Stimulated activated CD4-positive, alpha-beta T cell treated with anti-CD3 and anti-CD28 coated beads, Interleukin-1b, Interleukin-23, amount 100 ng/mL, for 4 hours (primary cell): ENCODE measurements at places on chromosomes 1 and 21.

- DNase-seq: no peak
Observed at GRCh38 chr1:32749771-32750170, 47.2 kb upstream of the SYNC start.

DNA sequence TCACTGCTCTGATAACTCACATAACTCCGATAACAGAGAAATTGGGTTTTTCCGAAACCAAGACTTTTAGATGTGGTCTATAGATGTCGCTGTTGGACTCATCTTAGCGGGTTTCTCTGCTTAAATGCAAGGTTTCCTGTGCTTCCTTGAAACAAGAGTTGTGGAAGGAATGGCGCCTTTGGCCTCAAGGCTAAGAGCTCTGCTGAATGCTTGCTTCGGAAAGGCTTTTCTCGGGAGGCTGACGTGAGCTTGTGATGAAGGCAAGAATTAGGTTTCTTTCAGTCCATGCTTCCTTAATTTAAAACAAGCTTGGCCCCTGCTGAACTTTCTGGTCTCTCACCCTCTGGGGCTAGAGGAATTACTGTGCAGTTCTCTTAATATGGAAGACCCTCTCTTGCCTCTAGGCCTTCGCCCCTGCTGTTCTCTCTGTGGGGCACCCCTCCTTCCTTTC, 113.5 kb downstream of the MAP3K21 start:
- no peak for DNase-seq

DNA sequence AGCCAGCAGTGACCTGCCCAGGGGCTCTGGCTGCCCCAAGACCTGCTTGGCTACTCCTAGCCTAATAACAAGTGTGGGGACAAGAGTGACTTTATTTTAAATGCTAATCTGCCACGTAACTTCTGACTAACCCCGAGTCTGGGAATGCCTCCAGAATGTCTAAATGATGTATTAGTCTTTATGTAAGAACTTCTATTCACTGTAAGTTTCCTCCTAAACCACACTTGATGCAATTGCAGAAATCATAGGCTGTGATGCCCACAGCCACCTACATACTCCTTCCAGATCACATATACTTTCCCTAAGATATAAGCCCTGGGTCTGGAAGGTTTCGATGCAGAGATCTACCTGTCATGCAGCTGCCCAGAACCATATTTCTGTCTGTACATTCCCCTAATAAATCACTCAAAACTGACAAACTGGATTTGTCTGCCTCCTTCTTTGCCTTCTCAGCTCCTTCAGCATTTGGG, 5.9 kb upstream of the VPS45 start:
- no peak for DNase-seq

GRCh38 chr1:101440485-101440884, 203.7 kb downstream of the S1PR1 start:
- DNase-seq: no peak

- no peak for DNase-seq
Observed at GRCh38 chr1:18434041-18434440, 46.7 kb upstream of the KLHDC7A start.

GRCh38 chr21:36079010-36079649, 9.3 kb downstream of the CBR1 start:
- DNase-seq: no peak

GRCh38 chr21:16741141-16741665, 771.6 kb upstream of the CXADR start:
- DNase-seq: no peak

- no peak for DNase-seq
Observed at GRCh38 chr1:22168412-22168973, 25.6 kb upstream of the WNT4 start.

DNA sequence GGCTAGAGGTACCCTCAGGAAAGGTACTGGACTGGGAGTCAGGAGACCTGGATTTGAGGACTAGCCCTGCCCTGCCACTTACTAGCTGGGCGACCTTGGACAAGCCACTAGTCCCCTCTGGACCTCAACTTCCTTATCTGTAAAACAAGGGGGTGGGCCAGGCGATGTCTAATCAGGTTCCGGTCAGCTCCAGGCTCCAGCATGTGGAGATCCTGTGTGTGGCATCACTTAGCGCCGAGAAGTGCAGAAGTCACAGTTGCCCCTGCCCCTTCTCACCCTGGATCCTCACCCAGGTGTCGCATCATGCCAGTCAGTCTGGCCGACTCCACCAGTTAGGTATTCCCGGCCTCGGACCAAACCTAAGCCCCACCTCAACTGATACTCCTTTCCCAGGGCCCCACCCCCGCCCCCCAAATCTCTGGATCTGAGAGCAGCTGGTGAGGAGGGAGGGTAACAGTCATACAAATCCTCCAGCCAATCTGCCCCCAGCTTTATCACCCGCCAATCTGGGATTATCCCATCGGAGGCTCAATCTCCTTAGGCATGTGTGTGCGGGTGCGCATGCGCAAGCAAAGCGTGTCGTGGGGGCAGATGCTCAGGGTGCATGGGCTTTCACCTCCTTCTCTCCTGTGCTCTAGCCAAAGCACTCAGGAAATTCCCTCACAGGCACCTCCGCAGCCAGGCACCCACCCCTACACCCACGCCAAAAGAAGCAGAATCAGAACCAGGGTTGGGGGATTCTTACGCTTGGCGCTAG, 5.4 kb downstream of the CELF3 start:
- DNase-seq: no peak

DNA sequence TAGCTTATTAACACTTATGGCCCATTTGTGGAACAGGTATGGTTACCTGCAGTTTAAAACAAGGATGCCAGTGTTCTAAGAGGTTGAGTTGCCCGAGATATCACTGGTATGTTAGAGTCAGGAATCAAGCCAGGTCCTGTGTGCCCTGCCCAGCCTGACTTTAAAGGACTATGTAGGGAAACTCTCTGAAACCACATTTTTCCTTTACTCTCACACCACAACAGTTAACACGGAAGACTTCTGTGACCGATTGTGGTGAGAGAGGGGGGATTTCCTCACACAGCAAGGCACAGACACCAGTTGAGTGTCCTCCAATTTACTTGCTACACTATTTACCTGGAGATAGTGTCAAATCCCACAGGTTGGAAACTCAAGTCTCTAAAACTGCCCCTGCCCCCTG, 47.8 kb downstream of the UCK2 start:
- DNase-seq: no peak

DNA sequence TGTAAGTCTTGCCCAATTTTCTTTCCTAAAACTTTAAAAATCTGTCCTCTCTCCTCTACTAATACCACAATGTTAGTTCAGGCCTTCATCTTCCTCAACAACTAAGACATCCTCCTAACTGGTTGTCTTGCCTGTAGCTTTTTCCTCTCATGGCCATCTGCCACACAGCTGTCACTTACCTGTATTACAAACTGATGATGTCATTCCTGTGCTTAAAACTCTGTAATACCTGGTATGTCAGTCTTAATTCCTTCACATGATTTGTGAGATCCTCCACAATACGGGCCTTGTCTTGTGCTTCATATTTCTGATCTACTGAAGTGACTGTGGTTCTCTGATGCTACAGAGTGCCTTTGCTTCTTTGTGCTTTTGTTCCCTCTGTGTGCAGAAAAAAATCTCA, 9.8 kb downstream of the MRPS14 start:
- DNase-seq: no peak

GRCh38 chr1:248813546-248813945, 12.2 kb downstream of the SH3BP5L start:
- no peak for DNase-seq

DNA sequence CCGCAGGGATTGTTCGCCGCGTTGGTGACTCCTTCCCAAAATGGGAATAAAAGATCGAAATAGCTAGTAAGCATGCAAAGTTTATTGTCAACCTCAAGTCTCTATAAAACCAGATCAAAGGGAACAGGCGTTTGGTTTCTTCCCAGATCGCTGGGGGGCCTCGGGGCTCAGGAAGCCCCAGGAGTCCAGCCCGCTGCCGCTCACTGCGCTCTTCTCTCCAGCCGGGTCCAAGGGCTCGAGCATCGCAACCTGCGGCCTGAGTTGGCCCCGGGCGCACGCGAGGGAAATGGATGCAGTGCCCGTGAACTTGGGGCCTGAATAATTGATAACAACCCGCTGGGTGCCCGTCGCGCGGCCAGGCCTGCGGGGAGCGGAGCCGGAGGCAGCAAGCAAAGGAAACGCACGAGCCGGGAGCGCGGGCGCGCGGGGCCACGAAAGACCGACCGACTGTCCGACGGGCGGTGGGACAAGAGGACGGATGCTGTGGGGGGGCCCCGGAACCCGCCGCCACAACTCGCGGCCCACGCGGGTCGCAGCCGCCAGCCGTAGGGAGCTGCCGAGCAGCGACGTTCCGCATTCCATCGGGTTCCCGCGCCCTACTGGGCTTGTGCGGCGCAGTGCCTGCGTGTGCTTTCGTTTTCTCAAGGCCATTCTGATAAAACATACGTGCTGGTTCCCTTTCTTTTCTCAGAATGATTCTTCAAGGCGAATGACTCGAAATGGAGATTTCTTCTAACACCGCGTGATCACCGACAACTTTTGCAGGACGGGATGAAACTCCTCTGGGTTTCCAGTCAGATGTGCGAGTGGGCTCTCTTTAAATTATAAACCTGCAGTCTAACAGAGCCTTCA, 14.0 kb upstream of the ALX3 start:
- DNase-seq: no peak

DNA sequence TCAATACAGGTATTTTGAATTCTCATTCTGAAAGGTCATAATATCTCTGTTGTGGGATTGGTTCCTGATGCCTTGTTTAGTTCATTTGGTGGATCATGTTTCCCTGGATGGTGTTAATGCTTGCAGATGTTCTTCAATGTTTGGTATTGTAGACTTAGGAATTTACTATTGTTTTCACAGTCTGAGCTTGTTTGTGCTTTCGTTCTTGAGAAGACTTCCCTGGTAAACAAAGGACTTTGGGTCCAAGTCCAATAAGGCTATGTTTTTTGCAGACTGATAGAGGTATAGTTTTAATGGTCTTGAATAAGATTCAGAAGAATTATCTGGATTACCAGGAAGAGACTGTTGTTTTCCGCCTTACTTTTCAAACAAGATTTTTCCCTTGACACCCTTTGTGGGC, 1646.3 kb downstream of the AMY1C start:
- no peak for DNase-seq

DNA sequence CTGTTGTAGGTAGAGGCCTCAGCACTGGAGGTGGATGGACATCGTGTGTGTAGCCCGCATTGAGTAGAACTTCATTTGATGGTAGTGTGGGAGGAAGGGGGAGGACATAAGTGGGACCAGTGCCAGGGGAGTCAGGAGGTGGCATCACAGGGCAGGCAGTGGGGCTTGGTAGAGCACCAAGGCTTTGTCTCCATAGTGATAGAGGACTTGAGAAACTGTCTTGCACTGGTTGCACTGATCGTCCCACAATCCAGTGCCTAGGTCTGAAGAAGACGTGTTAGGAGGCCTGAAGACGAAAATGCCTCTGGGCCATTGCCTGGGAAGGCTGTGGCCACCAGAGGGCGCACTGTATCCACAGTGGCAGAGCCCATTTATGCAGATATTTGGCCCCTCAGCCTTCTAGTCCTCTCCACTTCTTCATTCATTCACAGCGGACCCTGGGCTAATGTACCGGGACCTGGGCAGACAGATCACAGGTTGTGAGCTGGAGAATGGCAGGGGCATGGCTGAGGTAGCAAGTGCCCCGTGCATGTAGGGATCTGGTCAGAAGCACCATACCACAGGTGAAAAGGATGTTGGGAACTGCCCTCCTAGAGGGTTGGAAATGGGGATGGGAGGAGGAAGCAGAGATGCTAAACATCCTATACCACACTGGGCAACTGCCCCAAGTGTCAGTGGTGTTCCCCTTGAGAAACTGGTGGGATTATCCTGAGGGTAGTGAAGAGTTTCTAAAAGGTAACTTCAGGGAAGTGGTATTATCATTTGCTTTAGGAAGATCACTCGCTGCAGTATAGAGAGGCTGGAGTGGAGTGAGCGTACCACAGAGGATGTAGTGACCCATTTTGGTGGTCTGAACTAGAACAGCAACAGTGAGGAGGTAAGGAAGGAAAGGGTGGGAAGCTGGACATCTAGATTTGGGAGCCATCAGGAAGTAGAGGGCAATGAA, 95.3 kb downstream of the PIK3R3 start:
- peak; percentile 85 for DNase-seq

- DNase-seq: no peak
Observed at GRCh38 chr1:226779561-226779960, 40.5 kb upstream of the ITPKB start.

DNA sequence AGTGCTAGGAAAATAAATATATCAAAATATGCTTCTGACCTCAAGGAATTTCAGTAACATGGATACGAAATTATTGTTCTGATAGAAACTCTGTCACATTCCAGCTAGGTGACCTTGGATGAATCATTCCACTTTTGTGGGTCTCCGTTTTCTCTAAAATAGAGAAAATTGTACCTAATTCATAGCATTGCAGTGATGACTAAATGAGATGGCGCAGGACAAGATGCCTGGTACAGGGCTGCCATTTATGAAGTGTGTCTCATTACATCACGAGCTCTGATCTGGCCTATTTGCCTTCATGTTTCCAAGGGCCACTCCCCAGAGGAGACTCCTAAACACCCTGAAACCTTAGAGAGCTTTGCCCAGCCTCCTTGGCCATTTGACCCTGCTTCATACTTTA, 480.0 kb upstream of the USP24 start:
- DNase-seq: no peak

DNA sequence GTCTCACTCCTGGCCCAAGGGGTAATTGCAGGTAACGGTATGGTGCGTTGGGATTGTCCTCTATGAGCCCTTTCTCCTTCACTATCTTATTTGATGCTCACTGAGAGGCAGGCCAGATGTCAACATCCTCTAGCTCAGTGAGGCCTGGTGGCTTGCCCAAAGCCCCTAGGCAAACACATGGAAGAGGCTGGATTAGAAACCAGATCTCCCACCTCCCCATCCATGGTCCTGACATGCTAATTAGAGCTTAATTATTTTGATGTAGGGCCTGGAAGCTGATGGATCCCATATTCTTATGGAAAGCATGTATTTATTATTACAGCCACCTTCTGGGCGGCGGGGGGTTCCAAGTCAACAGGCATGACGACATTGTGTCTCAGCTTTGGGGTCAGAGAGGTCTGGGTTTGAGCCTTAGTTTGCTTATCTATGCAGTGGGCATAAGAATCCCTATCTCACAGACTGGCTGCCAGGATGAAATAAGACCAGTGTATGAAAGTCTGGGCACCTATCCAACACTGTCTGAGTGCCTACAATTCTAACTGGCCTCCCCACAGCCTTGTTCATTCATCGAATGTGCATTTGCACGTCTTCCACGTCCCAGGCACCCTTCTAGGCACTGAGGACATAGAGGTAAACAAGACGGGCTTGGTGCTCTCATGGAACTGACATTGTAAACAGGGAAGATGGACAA, 6.2 kb downstream of the SMPDL3B start:
- no peak for DNase-seq

DNA sequence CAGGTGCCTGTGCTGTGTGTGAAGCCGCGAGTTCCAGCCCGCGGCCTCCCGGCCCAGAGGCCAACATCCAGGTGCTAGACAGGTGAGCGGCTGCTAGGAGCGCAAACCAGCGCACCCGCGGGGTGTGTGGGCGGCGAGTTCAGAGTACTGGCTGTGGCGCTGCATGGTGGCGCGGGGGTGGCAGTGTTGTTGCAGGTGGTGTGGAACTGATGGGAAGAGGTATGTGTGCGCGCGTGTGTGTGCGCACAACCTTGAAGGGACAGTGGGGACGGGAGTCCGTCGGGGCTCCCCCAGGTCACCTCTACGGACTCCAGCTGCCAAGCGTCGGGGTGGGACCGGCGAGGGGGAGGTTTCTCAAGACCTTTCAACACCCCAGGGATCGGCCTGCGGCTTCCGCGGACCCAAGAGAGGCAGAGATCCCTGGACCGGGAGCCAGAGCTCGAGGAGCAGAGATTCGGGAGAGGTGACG, 433 bp upstream of the DMBX1 start:
- peak; percentile 28 for DNase-seq
